ENCODE measurements at places on chromosomes 5 and 9. TPM values are rescaled to one million over a fixed set of nuclear protein-coding genes. Genes with fewer than 3 reads are reported as not detected.

GRCh38 chr5:158499075-158499891 is 600.4 kb downstream of the EBF1 start:
- no peaks in the 10 kb centered on the region for H3K27me3 ChIP-seq
- H3K36me3 ChIP-seq: no peaks in the 10 kb centered on the region

The LHX6 gene
- 0.29 TPM for total RNA-seq

DNA sequence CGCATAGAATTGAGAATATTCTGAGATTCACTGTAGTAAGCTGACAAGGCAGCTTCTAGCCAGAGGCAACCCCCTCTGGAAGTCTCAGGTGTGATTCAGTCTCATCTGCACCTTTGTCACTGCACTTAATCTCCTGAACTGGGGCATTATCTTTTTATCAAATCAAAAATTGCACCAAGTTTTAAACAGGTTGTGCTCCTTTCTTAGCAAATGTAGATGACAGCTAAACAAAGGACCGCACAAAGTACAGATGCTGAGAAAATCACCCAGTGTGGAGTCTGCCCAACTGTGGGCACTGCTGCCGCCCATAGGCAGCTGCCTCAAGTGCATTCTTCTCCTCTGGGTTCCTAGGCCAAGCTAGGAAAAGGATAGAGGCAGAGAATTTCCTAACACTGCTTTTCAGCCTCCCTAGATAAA is 51.1 kb downstream of the STARD4 start:
- peaks cover 7% of the 10 kb centered on the region for H3K36me3 ChIP-seq
- no peak for DNase-seq
- H3K4me3 ChIP-seq: no peak overlapping the region
- H3K4me1 ChIP-seq: no peaks in the 10 kb centered on the region

DNA sequence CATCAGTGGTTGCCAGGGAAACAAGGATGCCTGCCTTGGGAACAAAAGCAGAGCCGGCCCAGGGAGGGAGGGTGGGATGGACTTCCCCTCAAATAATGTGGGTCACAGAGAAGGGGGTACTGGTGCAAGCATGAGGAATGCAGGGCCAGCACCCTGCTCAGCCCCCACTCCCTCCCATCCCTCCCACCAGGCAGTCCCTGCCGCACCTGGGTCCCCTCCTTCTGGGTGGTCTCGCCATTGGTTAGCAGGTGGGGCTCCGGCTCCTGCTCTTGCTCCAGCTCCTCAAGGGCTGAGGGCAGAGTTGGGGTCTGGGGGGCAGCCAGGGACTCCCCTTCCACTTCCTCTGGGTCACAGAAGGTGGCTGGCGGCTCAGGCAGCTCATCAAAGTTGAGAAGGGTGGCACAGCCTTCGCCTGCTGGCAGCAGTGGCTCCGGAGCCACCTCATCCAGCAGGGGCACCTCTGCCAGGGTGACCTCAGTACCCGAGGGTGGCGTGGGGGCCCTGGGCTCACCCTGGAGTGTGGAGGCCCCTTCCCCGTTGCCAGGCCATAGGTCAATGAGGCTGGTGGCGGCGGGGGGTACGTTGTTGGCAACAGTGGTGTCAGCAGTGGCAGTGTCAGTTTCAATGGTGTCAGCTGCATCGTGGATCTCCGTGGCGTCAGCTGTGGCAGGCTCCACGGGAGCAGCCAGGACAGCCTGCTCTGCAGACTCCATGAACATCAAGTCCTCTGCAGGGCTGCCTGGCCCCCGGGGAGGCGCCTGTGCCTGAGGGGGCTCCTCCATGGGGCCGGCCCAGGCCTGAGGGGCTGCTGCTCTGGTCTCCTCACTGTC is 11.5 kb downstream of the PRR7 start:
- no peak overlapping the region for H3K27ac ChIP-seq
- H3K36me3 ChIP-seq: peaks cover 6% of the 10 kb centered on the region
- DNase-seq: no peak
- no peak overlapping the region for H3K4me3 ChIP-seq

DNA sequence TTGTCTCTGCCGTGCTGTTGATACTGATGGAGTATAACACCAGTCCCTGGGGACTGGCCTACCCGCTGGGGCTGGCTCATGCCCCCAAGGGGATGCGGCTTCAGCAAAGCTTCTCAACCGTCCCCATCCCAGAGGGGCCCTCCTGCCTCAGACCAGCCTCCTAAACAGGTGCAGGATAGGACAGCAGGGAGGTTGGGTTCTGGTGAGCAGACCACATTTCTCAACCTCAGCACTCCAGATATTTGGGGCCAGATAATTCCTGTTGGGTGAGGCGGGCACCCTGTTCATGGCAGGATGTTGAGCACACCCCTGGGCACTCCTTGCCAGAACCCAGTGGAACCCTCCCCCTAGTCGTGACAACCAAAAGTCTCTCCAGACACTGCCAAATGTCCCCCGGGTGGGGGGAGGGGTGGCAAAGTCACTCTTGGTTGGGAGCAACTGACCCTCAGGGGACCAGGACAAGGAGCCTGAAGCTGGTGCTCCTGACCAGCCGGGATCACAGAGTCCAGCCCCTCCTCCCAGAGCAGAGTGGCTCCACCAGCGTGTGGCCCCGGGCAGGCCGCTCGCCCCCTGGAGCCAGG is 107.8 kb downstream of the ZNF354C start:
- H3K36me3 ChIP-seq: no peaks in the 10 kb centered on the region
- DNase-seq: no peak
- peak overlapping the region; percentile 63 for H3K4me3 ChIP-seq
- H3K27me3 ChIP-seq: peaks cover 6% of the 10 kb centered on the region

DNA sequence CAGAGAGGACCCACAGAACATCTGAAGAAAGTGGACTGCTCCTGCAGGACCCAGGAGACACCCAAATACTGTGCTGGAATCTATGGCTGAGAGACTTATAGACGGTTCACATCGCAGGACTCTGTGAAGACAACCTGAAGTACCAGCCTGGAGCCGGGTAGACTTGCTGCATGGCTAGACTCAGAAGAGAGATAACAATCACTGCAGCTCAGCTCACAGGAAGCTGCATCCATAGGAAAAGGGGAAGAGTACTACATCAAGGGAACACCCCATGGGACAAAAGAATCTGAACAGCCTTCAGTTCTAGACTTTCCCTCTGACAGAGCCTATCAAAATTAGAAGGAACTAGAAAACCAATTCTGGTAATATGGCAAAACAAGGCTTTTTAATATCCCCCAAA is 26.5 kb upstream of the TRIM36 start:
- no peaks in the 10 kb centered on the region for H3K4me1 ChIP-seq
- no peaks in the 10 kb centered on the region for H3K36me3 ChIP-seq
- H3K4me3 ChIP-seq: no peak overlapping the region
- no peak for DNase-seq

- no peak overlapping the region for H3K4me3 ChIP-seq
- H3K4me1 ChIP-seq: no peaks in the 10 kb centered on the region
- H3K27me3 ChIP-seq: peaks cover 5% of the 10 kb centered on the region
- no peak overlapping the region for H3K27ac ChIP-seq
- no peak for DNase-seq
Observed at GRCh38 chr9:115333277-115334070, 215.5 kb upstream of the TNC start.

- no peak overlapping the region for H3K4me3 ChIP-seq
- no peak for DNase-seq
- H3K27me3 ChIP-seq: no peaks in the 10 kb centered on the region
- no peaks in the 10 kb centered on the region for H3K4me1 ChIP-seq
- H3K27ac ChIP-seq: no peak overlapping the region
Observed at GRCh38 chr5:137649228-137649935, 86.5 kb downstream of the KLHL3 start.

The PCDHA13 gene
- total RNA-seq: not detected

DNA sequence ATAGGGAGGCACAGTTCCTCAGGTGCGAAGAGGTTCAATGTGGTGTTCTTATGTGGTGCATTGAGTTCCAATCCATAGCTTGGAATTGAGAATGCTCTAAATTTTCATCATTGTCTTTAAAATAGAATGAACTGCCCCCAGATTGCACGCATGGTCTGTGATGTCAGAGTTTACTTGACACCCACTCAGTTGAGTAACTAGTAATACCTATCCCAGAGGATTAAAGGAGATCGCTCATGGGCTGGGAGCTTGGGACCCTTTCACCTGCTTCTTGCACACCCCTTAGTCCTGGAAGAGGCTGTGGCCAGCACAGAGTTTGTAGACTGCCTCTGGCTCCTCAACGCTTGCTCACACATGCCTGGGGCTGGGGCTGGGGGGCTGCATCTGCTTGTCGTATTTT is 95.1 kb upstream of the OTULINL start:
- peaks cover 8% of the 10 kb centered on the region for H3K36me3 ChIP-seq
- no peaks in the 10 kb centered on the region for H3K27me3 ChIP-seq
- DNase-seq: no peak
- no peak overlapping the region for H3K4me3 ChIP-seq

DNA sequence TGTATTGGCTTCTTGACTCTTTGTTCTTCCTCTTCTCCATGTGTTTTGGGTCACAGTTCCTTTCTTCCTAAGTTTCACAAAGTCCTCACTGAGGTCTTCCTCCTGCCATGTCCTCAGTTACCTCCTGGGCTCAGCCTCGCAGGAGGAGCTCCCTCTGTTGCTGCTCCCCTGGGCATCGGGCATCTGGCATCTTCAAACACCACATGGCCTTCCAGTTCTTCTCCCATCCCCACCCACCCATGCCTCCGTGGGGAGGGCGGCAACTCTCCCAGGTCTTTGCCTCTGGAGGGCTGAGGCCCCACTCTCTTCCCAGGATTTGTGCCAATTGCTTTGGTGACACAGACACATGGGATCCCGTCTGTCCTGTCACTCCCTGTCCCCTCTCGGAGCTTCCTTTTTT is 22.8 kb downstream of the MRPL36 start:
- H3K4me3 ChIP-seq: no peak overlapping the region
- H3K27ac ChIP-seq: no peak overlapping the region
- no peaks in the 10 kb centered on the region for H3K36me3 ChIP-seq
- no peaks in the 10 kb centered on the region for H3K27me3 ChIP-seq
- no peaks in the 10 kb centered on the region for H3K4me1 ChIP-seq
- no peak for DNase-seq

The ATOX1 gene
- 56.1 TPM for total RNA-seq

DNA sequence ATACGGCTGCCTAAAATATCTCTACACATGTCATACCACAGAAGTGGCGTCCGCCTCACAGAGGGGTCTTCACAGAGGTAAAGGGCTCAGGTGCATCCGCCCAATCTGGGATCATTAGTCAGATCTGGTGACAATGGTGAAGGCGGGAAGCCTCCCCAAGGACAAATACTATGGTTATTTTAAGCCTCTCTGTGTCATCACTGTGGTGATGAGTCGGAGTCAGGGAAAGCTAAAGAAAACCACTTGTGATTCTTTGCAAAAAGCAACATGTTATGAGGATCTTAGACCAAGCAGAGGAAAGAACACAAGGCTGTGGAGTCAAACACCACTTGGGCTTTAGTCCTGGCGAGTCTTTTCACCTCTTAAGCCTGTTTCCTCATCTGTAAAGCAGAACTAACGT is 190.4 kb downstream of the DRD1 start:
- H3K27me3 ChIP-seq: peaks cover 18% of the 10 kb centered on the region
- H3K27ac ChIP-seq: no peak overlapping the region
- H3K4me1 ChIP-seq: no peaks in the 10 kb centered on the region
- H3K36me3 ChIP-seq: no peaks in the 10 kb centered on the region
- no peak for DNase-seq
- no peak overlapping the region for H3K4me3 ChIP-seq

DNA sequence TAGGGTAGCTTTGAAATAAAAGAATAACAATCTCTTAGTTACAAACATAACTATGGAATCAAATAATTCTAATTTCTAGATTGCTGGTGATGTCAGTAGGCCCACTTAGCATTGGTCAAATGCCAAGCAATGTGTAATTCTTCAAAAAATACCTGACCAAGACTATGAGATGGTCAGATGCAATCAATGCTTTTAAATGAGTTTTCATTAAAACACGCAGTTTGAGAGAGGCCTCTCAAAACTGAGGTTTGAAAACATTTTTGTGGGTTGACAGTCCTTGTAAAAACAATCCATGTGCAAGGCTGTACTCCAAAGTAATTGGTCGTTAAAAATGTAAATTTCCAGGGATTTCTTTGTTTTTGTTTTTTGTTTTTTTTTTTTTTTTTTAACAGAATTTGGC is 1.2 kb upstream of the RLN2 start:
- H3K4me1 ChIP-seq: peaks cover 19% of the 10 kb centered on the region
- H3K27me3 ChIP-seq: no peaks in the 10 kb centered on the region
- no peak overlapping the region for H3K4me3 ChIP-seq

GRCh38 chr9:97908705-97909104 is 13.6 kb downstream of the TRMO start:
- no peak for DNase-seq
- H3K36me3 ChIP-seq: peaks cover 20% of the 10 kb centered on the region

The OGN gene
- total RNA-seq: not detected

GRCh38 chr9:100052375-100052774 is 46.4 kb downstream of the ERP44 start:
- no peak for DNase-seq
- no peaks in the 10 kb centered on the region for H3K27me3 ChIP-seq
- H3K4me1 ChIP-seq: peaks cover 5% of the 10 kb centered on the region
- no peak overlapping the region for H3K4me3 ChIP-seq

GRCh38 chr9:109290385-109290784 is 30.5 kb downstream of the EPB41L4B start:
- H3K27me3 ChIP-seq: peaks cover 5% of the 10 kb centered on the region
- H3K27ac ChIP-seq: no peak overlapping the region
- DNase-seq: no peak
- no peak overlapping the region for H3K4me3 ChIP-seq
- H3K4me1 ChIP-seq: peaks cover 5% of the 10 kb centered on the region
- H3K36me3 ChIP-seq: no peaks in the 10 kb centered on the region

DNA sequence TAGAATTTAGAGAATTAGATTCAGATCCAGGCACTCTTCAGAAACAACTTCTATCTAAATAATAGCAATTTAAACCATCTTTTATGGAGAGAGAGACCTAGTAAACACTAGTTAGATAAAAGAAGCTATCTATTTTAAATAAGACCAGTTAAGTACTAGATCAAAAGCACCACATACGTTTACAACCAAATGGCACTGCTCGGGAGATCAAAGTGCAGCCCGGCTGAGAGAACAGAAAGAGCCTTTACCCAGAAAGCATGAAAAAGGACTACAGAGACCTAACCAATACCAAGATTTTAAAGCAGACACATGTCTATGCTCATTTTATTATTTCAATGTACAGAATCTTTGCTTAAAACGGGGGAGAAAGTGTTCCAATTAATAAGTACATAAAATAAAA is 30.8 kb downstream of the LIX1 start:
- H3K4me3 ChIP-seq: no peak overlapping the region
- H3K36me3 ChIP-seq: no peaks in the 10 kb centered on the region
- H3K27ac ChIP-seq: no peak overlapping the region
- peaks cover 5% of the 10 kb centered on the region for H3K4me1 ChIP-seq
- H3K27me3 ChIP-seq: no peaks in the 10 kb centered on the region
- no peak for DNase-seq

DNA sequence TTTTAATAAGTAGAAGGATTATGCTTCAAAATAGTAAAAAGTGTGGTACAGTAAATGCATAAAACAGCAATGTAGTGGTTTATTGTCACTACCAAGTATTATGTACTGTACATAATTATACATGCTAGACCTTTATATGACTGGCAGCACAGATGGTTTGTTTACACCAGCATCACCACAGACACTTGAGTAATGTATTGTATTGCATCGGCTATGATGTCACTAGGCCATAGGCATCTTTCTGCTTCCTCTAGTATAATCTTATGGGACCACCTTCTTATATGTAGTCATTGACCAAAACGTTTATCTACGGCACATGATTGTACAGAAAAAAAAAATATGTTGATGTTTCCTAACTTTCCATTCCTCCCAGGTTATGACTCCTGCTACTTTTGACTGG is 31.9 kb upstream of the SSBP2 start:
- no peak overlapping the region for H3K4me3 ChIP-seq
- no peak overlapping the region for H3K27ac ChIP-seq

All from activated T-cell treated with anti-CD3 and anti-CD28 coated beads, Interleukin-2, amount 50 U/mL, for 72 hours (primary cell).